Epithelial cell of esophagus (primary cell): ENCODE measurements at places on chromosomes 2 and 18.

GRCh38 chr2:18845854-18846445 lies 256.6 kb upstream of the NT5C1B start:
- DNase-seq = no peak

GRCh38 chr2:174004905-174005605 lies 39.9 kb upstream of the SP3 start:
- peak; percentile 86 for DNase-seq

GRCh38 chr18:39453882-39454281 lies 1888.3 kb upstream of the CELF4 start:
- peak; percentile 35 for DNase-seq

- peak; percentile 9 for DNase-seq
Measured at GRCh38 chr2:160783474-160783873, 289.9 kb upstream of the RBMS1 start.
